Activated T-helper 1 cell treated with Interleukin-2 at 50 U/mL for 16 hours (primary cell): ENCODE measurements at places on chromosomes 2 and 18.
A peak's percentile ranks its signal among the peaks of the same experiment; 100 is the strongest.

GRCh38 chr2:99255491-99256318 is at the start of gene LYG2:
Gene LYG2, minus strand, starts transcription at chr2:99255666. Its CDS starts 1,406 bp downstream, at chr2:99254260.
- DNase-seq, result no peak

DNA sequence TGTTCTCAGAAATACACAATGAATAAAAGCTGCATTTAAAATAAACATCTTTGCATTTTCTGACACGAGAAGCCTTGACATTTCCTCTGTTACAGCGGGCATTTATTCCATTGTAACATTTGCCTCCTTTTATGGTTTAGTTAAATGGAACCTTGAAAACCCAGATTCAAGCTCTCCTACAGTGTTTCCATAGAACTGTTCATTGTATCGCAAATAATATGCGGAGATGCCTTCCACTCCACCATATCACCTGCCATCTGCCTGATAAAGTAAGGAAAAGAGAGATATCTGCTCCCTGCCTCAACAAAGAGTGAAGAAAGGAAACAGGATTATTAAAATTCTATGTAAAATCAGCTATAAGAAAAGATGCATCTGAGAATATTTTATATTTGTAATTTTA is 69.8 kb downstream of the CDH19 start:
- no peak for DNase-seq

DNA sequence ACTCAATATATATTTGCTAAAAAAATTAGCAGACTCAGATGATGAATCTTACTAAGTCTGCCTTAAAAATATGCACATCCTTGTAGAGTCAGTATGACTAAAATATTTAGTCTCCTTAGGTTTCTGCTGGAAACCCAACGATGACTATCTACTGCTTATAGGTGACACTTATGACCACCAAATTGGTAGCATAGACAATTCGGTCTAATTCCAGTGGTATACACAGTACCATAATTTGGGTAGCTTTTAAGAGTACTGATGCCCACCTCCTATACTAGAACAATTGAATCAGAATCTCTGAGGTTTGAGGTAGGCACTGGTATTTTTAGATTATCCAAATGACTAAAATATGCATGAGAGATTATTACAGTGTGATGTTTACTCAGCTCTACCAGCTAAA is 740.8 kb upstream of the ZEB2 start:
- DNase-seq, result no peak

GRCh38 chr2:94874277-94874997 is 3.2 kb downstream of the TEKT4 start:
- peak; percentile 34 for DNase-seq

GRCh38 chr18:47979611-47980200 is 49.2 kb upstream of the SMAD2 start:
- no peak for DNase-seq

- no peak for DNase-seq
These were observed 69.1 kb upstream of the NFATC1 start for GRCh38 chr18:79326413-79327198.

DNA sequence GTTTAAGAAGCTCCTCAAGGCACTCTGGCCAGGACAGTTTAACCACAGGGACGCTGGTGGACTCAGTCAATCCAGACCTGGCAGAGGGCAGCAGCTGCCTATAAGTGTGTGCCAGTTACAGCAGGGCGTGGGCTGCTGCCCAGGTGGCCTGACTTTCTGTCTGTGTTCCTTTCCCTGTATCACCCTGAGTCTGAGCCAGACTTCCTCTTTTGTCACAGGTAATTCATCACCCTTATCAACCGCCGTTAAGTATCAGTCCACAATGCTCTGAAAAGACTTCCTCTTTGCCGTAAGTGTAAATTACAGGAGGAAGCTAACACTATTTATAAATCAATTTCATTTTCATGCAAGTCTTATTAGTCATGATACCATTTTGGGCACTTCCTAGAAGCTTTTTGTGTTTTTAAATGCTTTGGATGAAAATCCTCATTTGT is 7.0 kb downstream of the LPIN1 start:
- DNase-seq, result no peak

GRCh38 chr2:241386519-241386918 is 30.4 kb downstream of the FARP2 start:
- no peak for DNase-seq

- DNase-seq, result no peak
These were observed 547.3 kb upstream of the FANCL start for GRCh38 chr2:58788402-58788801.

GRCh38 chr2:217746808-217747207 is 256.0 kb downstream of the TNS1 start:
- DNase-seq, result no peak

GRCh38 chr2:225354281-225354774 is 45.2 kb upstream of the NYAP2 start:
- DNase-seq, result no peak

- no peak for DNase-seq
These were observed 1496.5 kb upstream of the NXPH2 start for GRCh38 chr2:140276661-140277060.

- no peak for DNase-seq
These were observed 35.7 kb downstream of the DYNAP start for GRCh38 chr18:54626779-54627178.

DNA sequence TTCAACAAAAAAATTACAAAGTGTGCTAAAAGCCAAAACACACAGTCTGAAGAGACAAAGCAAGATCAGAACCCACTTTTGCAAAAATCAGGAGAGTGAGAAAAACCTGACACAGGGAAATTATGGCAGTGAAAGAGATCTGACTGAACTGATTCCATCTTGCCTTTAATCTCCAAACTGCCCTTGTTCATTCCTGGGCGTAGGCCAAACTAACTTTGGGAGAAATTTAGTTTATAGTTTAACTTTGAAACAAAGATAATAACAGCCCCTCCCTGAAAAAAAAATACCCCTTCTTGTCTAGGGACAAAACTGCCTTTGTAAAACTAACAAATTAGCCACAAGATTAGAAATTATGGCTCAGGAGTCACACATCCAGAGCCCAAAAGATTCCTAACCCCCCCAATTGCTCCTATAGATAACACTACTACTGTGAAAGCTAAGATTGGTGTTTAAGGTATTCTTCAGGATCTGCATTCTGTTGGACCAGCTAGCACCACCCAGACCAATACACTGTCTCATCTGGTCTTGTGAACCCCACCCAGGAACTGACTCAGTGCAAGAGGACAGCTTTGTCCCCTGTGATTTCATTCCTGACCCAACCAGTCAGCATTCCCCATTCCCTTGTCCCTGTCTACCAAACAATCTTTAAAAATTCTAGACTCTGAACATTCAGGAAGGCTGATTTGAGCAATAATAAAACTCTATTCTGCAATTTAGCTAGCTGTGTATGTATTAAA is 226.1 kb upstream of the SH3BP4 start:
- no peak for DNase-seq

DNA sequence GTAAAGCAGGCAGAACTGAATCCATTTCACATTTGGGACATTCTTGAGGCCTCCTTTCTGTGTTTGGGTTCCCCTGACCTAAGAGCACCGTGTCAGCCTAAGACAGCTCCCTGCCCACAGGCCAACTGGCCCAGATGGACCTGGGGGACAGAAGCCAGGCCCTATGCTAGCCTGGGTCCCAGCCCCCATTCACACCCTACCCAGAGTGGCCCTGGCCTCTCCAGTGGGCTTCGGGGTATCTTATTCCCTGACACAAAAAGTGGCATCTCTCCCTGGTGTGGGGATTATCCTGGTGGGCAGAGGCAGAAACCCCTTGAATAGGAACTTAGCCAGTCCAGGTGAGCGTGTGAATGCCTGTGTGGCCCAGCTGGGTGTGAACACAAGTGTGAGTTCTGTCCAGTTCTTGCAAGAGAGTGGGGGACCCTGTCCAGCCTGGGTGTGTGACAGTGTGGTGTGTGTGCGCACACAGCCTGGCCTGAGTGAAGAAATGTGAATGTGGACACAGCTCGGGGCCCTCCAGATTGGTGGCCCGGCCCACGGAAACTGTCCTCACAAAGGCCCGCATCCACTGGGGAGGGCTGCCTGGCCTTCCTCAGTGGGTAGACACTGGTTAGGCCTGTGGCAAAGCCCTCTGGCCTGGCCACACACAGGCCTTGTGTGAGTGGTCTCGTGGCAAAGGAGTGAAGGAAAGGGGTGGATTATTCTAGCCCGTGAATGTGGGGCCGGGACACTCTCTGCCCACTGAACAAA is 63.0 kb upstream of the HAAO start:
- DNase-seq, result no peak

DNA sequence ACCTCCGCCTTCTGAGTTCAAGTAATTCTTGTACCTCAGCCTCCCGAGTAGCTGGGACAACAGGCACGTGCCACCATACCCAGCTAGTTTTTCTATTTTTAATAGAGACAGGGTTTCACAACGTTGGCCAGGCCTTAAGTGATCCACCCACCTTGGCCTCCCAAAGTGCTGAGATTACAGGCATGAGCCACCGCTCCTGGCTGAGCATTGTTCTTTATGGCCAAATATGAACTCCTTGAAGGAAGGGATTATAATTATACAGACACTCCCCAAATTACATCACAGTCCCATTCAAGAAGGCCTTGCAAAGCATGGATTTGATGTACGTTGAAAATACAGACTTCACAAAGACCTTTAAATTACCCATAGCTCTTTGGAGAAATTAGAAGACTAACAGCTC is 381.7 kb downstream of the TXNL1 start:
- DNase-seq, result no peak

- no peak for DNase-seq
These were observed 17.4 kb downstream of the SEMA4F start for GRCh38 chr2:74671479-74671878.

DNA sequence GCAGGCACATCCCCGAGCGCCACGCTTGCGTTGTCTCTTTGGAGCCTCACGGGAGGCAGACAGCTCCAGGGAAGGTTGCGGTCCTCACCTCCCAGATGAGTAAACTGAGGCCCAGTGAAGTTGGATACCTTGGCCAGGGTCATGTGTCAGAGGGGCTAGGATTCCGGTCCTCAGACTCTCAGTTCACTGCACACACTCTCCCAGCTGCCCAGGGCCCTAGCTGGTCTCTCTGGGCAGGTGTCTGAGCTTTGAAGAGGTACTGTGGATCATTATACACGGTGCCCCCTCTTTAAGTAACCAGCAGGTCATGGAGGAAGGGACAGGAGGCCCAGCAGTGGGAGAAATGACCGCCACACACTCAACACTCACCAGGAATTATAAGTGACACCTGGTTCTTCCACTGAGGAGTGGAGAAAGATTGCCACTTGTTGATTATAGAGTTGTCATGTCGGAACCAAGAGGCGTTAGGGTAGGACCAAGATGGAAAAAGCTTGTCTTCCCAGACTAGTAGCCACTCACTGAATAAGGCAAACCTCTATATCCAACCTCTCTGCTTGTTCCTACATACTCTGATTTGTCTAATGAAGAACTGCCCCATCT is 588 bp downstream of the TMEM214 start:
- DNase-seq, result no peak

GRCh38 chr2:109432421-109432820 is 181.3 kb downstream of the SEPTIN10 start:
- DNase-seq, result no peak

DNA sequence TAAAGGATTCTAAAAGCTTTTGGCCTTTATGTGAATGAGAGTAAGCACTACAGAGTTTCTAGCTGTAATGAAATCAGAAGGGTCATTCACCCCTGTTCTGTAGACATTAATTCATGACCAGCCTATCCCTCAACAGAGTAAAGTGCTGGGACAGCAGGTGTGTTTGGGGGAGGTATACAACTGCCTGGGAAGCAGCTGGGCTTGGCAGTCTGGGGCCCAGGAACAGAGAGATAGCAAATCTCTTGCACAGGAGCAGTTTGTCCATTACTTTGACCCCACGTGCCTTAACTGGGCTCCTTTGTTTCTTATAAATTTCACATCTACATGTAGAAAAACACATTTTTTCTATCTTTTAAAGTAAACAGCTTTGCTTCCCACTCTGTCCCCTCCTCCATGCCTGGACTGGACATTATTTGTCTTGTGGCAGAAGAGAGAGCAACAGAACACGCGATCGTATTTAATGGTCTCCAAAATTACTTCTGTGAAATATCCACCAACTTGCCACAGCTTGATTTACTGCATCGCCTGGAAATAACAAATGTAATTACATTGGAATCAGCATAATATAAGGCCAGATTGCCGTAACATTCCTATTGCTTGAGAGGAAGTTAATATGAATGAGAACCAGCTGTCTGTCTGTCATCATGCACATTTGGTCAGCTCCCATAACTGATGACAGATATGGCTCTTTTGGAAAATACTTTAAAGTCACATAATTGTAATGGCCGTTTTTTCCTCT is 263.8 kb downstream of the RBM43 start:
- DNase-seq, result no peak

- DNase-seq, result no peak
These were observed 69.0 kb downstream of the RAB3GAP1 start for GRCh38 chr2:135121016-135121657.

GRCh38 chr2:15754703-15755099 is 163.0 kb downstream of the DDX1 start:
- no peak for DNase-seq

DNA sequence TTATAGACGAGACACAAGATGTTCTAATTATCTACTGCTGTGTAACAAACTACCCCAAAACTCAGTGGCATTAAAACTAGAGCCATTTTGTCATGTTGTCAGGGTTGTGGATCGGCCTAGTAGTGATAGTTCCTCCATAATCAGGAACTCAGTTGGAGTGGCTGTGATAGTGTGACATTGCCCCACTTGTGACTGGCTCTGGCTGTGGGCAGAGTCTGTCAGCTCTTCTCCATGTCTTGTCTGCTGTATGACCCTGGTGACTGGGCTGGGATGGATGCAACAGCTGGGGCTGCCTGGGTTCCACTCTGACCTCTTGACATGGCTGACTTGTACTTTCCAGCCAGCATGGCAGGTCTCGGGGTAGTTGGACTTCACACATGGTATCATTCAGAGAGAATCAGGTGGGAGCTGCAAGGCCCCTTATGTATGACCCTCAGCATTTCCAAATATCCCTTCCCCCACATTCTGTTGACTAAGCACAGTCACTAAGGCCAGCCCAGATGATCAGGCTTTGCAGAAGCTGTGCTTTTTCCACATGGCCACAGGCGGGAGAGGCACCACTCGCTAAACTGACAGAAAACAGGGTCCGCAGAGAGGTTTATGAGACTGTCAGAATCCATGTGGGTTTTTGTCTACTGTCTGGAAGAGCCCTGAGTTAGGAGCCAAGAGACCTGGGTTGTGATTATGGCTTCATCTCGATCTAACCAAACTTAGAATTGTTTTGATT is 50.3 kb downstream of the SETBP1 start:
- no peak for DNase-seq

DNA sequence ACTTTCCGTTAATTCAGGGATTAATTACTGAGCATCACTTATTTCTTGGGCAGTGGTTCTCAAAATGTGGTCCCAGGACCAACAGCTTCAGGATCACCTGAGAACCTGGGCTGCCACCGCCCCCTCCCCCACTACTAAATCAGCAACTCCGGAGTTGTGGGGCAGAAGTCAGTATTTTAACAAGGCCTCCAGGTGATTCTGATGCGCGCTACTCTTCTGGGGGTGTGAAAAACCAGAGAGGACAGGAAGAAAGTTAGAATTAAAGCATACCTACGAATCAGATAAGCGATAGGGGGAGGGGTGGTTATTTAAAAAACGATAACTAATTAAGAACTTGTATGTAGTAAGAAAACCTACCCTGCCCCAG is 319 bp downstream of the ZSCAN30 start:
- no peak for DNase-seq
